ENCODE measurements at places on chromosomes 5 and 9. TPM values are rescaled to one million over a fixed set of nuclear protein-coding genes. Genes with fewer than 3 reads are reported as not detected.

Gene MLANA
- not detected for total RNA-seq

Gene INSL4
- not detected for total RNA-seq

Gene SMIM15
- 31.4 TPM for total RNA-seq

Gene ARL10
- total RNA-seq = 17.7 TPM

Gene GABRB2
- 0.33 TPM for total RNA-seq

Gene PCDHA10
- 0.64 TPM for total RNA-seq

Gene NEUROG1
- not detected for total RNA-seq

Gene WNK2
- total RNA-seq = not detected

Gene GPR21
- total RNA-seq = 6.7 TPM

Gene FREM1
- 4.3 TPM for total RNA-seq

Gene BBLN
- total RNA-seq = 144 TPM

Gene TRAF1
- total RNA-seq = 8.6 TPM

Gene ELAVL2
- 1.1 TPM for total RNA-seq

DNA sequence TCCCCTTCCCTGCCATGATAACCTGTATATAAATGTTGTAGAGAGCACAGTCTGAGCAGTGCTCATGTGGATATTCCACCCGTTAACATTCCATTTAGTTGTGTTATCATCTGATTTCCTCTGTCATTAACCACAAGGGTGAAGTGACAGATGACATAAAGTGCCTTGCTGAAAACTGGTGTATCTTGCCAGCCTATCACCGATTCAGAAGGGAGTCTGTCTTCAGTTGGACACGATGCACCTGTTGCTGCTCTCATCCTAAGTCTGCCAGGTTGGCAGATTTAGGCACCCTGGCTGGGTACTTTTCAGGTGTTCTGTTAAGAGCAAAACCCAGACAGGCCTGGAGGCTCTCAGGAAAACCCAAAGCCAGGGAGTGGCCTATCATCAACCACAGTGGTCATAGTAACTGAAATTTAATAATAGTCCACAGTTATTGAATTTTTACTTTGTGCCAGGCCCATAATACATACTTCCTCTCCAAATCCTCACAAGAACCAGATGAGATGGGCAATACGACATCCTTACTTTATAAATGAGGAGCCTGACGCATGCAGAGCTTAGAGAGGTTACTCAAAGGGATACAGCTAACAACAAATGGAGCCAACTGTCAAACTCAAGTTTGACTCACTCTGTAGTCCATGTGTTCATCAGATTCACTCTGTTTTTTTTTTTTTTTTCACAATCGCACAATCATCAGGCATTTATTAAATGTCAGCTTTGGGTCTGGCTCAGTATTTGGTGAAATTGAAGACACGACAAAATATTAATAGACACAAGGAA is 100.7 kb upstream of the SPRY4 start:
- H3K4me1 ChIP-seq = no peaks in the 10 kb centered on the region
- peak overlapping the region; percentile 86 for H3K27ac ChIP-seq
- H3K4me3 ChIP-seq = no peak overlapping the region
- DNase-seq = no peak

DNA sequence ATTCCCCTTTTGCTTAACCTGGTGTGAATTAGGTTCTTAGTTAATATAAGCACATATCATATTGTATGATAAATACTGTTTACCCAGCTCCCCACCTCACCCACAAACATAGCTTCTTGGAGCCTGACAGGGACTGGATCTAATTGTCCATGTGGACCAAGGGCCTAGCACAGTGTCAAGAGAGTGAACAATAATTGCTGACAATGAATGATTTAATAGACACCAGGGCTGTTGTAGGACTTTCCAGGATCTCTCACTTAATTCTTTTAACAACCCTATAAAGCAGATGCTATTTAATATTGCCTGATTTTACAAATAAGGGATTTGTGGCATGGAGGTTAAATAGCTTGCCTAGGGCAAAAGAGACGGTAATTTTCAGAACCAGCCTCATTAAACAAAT is 24.8 kb downstream of the AK3 start:
- no peak overlapping the region for H3K4me3 ChIP-seq
- H3K4me1 ChIP-seq = no peaks in the 10 kb centered on the region
- H3K36me3 ChIP-seq = peaks cover 10% of the 10 kb centered on the region
- no peaks in the 10 kb centered on the region for H3K27me3 ChIP-seq
- no peak overlapping the region for H3K27ac ChIP-seq

DNA sequence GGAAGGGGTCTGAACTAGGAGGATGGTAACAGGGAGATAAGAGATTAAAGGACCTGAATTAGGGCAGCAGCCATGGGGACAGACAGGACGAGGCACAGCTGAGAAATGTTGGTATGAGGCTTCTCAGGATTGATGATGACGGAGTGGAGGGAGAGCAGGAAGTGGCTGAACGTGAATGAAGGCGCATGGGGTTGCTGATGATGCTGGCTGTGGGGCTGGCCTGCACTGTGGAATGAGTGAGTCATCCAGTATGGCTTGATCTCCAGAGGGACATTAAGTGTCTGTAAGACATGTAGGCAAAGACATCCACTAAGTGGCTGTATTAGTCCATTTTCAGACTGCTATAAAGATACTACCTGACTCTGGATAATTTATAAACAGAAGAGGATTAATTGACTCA is 256.4 kb downstream of the ICE1 start:
- H3K4me1 ChIP-seq = no peaks in the 10 kb centered on the region
- no peak overlapping the region for H3K4me3 ChIP-seq
- H3K36me3 ChIP-seq = no peaks in the 10 kb centered on the region
- H3K27ac ChIP-seq = no peak overlapping the region

DNA sequence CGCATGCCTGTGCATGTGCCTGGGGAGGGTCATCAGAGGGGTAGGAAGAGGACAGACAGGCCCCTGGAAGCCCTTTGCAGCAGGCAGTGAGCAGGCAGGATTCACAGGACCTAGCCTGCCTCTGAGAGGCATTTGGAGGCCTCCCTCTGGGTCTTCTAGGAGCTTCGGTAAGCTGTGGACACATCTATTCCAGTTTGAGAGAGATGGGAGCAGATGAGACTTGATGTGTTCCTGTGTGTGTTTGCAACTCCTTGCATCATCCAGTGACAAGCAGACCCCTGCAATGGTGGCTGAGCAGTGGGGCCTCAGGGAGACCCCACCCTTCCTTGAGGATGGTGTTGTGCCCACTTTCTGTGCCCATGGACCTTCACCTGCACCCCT is 64.0 kb downstream of the GADD45G start:
- H3K4me3 ChIP-seq = no peak overlapping the region
- DNase-seq = no peak

DNA sequence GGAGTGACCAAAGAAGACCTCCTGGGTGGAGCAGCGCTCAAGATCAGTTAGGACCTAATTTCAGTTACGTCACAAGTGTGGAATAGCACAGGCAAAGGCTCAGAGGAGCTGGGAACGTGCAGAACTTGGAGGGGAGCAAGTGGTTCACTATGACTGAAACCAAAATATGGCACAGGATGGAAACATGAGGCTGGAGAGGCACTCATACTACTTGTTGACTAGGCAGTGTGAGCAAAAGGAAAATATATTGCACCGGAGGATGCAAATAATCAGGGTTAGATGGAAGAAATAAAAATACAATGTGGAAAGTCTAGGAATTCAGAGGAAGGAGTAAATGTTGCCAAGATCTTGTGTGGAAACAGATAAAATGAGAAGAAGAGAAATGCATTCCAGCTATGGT is 148.3 kb downstream of the DCP2 start:
- no peaks in the 10 kb centered on the region for H3K27me3 ChIP-seq
- H3K4me1 ChIP-seq = no peaks in the 10 kb centered on the region
- no peaks in the 10 kb centered on the region for H3K36me3 ChIP-seq
- no peak overlapping the region for H3K27ac ChIP-seq
- H3K4me3 ChIP-seq = no peak overlapping the region

DNA sequence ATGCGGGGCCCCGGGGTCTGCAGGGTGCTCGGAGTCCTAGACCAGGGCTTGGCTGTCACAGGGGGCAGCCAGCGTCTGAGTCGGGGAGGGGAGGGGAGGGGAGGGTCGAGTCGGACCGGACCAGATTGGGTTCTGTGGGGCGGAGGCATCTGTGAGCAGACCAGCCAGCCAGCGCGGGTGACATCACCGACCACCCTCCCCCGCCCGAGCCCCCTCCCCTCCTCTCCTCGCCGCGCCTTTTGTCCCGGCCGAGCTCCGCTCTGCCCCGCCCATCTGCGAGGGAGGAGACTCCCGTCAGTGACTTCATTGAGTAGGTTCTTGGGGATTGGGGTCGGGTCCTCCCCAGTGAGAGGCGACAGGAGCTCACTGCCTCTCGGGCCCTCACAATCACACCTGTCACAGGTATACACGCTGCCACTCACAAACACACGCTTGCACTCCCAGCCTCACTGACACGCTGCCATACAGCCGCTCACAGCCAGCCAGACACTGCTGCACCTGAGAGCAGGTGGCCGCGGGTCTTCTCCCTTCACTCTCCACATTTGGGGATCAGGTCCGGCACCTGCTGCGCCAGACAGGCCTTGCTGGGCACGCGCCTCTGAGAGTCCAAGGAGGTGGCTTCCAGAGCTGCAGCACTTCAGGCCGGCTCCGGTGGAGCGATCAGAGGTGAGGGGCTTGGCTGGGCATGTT is 546 bp downstream of the DNAJB5 start:
- H3K36me3 ChIP-seq = no peaks in the 10 kb centered on the region
- H3K27me3 ChIP-seq = no peaks in the 10 kb centered on the region
- H3K4me3 ChIP-seq = peak overlapping the region; percentile 90
- DNase-seq = peak; percentile 45
- peak overlapping the region; percentile 94 for H3K27ac ChIP-seq

GRCh38 chr5:50559955-50560354 is 106.5 kb upstream of the PARP8 start:
- DNase-seq = no peak
- peaks cover 3% of the 10 kb centered on the region for H3K36me3 ChIP-seq
- H3K27ac ChIP-seq = no peak overlapping the region
- no peaks in the 10 kb centered on the region for H3K27me3 ChIP-seq

GRCh38 chr9:107989099-107989498 is 499.5 kb upstream of the KLF4 start:
- DNase-seq = no peak
- no peaks in the 10 kb centered on the region for H3K4me1 ChIP-seq

DNA sequence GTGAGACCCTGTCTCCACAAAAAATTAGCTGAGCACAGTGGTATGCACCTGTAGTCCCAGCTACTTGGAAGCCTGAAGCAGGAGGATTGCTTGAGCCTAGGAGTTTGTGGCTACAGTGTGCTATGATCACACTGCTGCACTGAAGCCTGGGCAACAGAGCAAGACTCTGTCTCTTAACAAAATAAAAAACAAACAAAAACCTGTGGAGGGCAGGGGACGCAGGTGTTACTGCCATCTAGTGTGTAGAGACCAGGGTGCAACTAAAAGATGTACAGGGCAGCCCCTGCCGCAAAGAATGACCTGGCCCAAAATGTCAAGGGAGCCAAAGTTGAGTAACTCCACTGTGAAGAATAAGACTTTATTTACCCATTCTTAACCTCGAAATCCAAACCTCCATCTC is 27.1 kb downstream of the ASPN start:
- no peaks in the 10 kb centered on the region for H3K27me3 ChIP-seq
- H3K4me3 ChIP-seq = no peak overlapping the region
- no peak overlapping the region for H3K27ac ChIP-seq

- no peak overlapping the region for H3K27ac ChIP-seq
- DNase-seq = no peak
- H3K4me1 ChIP-seq = no peaks in the 10 kb centered on the region
- no peaks in the 10 kb centered on the region for H3K27me3 ChIP-seq
- no peaks in the 10 kb centered on the region for H3K36me3 ChIP-seq
These were observed 424.3 kb upstream of the DMAC1 start for GRCh38 chr9:8223861-8224260.

- no peak overlapping the region for H3K4me3 ChIP-seq
- DNase-seq = no peak
- H3K27me3 ChIP-seq = no peaks in the 10 kb centered on the region
- H3K27ac ChIP-seq = no peak overlapping the region
- H3K4me1 ChIP-seq = no peaks in the 10 kb centered on the region
These were observed 50.1 kb upstream of the SIMC1 start for GRCh38 chr5:176188085-176188484.

DNA sequence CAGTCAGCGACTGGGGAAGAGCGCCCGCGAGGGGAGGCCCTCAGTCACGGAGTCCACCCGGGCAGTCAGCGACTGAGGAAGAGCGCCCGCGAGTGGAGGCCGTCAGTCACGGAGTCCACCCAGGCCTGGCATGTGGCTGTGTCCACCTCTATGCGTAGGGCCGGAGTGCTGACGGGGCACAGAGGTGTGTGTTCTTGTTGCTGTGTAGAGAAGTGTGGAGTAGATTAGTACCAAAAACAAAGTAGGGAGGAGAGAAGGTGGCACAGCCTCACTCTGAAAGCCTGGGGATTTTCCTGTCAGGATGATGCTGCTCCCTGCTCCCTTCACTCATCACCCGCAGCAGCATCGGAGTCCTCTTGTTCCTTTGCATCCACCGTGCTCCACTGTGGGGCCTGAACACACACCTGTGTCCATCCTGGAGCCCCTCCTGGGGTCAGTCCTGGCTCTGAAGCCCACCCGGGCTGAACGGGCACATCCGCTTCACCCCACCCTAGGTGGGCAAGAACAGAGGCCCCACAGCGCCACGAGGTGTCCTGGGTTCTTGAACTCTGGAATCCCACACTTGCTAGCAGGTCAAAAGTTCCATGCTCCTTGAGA is 37.9 kb downstream of the AHRR start:
- no peak for DNase-seq
- no peaks in the 10 kb centered on the region for H3K27me3 ChIP-seq
- no peaks in the 10 kb centered on the region for H3K36me3 ChIP-seq
- H3K4me1 ChIP-seq = no peaks in the 10 kb centered on the region
- H3K4me3 ChIP-seq = no peak overlapping the region
- H3K27ac ChIP-seq = no peak overlapping the region

- no peak overlapping the region for H3K4me3 ChIP-seq
- H3K27ac ChIP-seq = no peak overlapping the region
- no peaks in the 10 kb centered on the region for H3K36me3 ChIP-seq
- H3K4me1 ChIP-seq = peaks cover 5% of the 10 kb centered on the region
- no peak for DNase-seq
- H3K27me3 ChIP-seq = no peaks in the 10 kb centered on the region
These were observed 36.4 kb downstream of the LARP1 start for GRCh38 chr5:154791535-154791934.

DNA sequence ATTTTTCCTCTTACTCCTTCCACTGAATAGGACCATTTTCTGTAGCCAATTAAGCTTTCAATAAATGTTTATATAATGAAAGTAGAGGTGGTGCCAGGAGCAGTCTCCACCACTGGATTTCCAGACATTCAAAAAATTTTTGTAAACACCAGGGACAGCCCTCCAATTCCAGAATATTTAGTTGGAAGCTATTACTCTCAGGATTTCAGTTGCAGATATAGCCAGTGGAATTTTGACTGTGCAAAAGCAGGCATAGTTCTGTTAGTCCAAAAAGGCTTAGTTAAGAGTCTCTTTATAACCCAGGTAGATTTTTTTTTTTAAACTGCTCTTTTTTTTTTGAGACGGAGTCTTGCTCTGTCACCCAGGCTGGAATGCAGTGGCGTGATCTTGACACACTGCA is 138.1 kb upstream of the DMRT1 start:
- no peaks in the 10 kb centered on the region for H3K36me3 ChIP-seq
- peak overlapping the region; percentile 27 for H3K27ac ChIP-seq
- no peak overlapping the region for H3K4me3 ChIP-seq
- no peak for DNase-seq
- H3K4me1 ChIP-seq = no peaks in the 10 kb centered on the region
- no peaks in the 10 kb centered on the region for H3K27me3 ChIP-seq

- no peak overlapping the region for H3K4me3 ChIP-seq
- no peak overlapping the region for H3K27ac ChIP-seq
- no peaks in the 10 kb centered on the region for H3K27me3 ChIP-seq
- DNase-seq = no peak
- H3K4me1 ChIP-seq = no peaks in the 10 kb centered on the region
These were observed 99.8 kb downstream of the SLC44A1 start for GRCh38 chr9:105344283-105344682.

GRCh38 chr9:567747-568305 is 273.7 kb upstream of the DMRT1 start:
- H3K27me3 ChIP-seq = no peaks in the 10 kb centered on the region
- no peak for DNase-seq
- no peaks in the 10 kb centered on the region for H3K36me3 ChIP-seq

All from breast epithelium (tissue), 4 donors.